Stromal cell of bone marrow (primary cell): ENCODE measurements at places on chromosomes 2 and 18.

DNA sequence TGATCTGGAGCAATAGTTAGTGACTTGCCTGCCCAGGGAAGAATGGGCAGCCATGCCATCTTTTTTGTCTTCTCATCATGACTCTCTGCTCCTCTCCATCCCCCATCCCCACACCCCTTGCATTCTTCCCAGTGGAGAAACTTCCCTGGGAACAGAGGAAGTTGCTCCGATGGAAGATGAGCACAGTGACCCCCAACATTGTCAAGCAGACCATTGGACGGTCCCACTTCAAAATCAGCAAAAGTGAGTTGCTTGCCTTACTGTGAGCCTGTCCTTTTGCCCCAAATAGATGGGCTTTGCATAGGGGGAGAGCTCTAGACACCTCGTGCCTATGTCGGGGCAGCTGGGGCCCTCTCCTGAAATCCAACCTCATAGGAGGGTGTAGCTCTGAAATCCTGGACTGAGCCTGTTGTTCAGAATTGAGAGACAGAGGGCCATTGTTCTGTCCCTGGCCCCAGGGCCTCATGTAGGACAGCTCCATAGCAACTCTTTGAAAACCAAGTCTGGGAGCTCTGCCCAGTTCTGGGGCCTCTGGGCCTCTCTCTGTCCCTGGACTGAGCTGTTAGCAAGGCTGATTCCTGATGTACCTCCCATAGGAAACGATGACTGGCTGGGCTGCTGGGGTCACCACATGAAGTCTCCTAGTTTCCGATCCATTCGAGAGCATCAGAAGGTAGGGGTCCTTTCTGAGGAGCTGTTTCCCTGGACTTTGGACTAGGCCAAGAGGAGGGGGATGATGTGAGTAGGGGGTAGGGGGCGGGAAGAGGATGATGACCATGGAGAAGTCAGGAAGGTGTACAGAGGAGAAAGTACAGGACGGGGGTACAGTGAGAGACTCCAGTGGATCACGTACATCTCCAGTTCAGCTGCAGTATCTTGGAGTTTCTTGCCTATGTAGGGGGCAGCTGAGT, 35.2 kb downstream of the TTLL4 start:
- peak; percentile 35 for DNase-seq

DNA sequence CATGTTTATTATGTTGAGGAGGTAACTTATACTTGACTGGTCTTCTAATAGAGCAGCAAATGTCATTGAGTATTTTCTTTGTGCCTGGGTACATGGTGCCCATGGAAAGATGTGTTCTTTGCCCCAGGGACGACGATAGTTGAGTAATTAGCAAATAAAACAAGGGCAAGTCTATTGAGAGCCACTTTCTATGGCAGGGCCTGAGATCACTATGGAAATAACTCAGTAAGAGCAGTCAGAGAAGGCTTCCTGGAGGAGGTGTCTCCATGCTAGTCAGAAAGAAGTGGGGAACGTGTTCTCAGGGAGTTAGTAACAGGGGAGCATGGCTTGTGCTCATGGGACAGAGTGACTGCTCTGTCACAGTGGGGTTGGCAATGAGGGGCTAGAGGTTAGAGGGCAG, 28.6 kb downstream of the CTIF start:
- no peak for DNase-seq

DNA sequence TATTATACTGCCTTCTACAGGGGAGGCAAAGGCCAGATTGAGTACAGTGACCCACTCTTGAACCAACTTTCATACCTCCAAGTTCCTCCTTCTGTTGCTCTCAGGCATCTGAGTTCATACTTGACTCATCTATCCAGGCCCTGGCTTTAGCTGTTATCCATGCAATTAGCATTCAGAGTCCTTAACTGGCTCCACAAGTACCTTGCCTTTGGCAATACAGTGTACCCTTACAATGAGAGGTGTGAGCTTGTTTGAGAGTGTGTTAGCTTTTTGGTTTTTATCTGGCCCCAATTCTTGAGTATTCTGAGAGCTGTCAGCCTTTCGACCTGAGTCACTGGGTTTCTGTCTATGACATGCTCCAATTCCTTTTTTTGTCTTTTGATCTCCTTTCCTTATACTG, 60.2 kb downstream of the EHD3 start:
- DNase-seq: no peak

- DNase-seq: no peak
Observed at GRCh38 chr2:32168513-32168912, 2.8 kb downstream of the SLC30A6 start.

DNA sequence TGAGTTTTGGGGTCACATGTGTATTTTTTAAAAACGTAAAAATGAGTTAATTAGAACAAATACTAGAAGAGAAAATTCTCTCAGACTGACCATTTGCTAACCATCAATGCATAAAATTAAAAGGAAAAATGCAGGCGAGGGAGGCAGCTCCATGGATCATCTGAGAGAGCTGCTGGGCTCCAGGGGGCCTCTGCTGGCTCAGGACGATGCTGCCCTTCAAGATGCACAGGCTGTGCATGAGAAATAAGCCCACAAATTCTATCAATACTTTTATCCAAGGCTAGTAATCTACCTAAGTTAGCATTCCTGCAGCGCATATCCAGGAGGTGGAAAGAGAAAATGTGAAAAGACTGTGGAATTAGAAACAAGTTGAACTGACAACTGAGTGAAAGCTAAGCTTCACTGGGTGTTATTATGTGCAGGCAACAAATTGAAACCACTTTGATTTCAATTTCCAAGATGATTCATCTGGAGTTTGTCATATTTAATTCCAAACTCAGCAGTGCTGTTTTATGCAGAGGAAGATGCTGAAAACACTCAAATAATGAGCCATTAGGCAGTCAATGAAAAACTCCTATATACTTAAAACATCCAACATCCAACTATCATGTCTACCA, 261.1 kb downstream of the NBAS start:
- DNase-seq: peak; percentile 9

GRCh38 chr18:74303306-74303705, 11.5 kb upstream of the CYB5A start:
- no peak for DNase-seq

DNA sequence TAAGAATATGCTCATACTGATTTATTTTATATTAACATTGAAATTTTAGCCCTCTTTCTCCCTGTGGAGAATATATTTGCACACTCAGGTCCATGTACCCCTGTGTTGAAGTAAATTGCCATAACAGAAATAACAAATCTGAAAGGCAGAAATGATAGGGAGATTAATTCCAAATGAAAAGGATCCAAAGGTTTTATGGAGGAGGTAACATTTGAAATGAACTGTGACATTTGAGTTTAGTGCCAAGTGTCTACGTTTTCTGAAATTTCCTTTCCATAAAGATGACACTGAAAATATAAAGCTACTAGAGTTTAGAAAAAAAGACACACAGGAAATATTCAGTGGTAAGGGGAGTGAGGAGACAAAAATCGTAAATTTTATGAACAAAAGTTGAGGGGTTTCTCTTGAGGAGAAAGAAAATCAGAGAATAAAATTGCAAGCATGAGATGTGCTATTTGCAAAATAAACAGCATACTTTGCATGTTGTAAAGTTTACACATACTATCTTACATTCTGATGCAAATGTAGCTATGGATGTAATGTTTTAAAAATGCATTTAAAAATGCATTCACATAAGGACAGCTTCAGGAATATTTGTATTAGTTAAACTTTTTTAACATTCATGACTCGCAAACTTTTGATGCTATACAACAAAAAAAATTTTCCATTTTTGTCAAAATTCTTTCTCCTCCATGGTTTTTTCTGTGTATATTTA, 69.5 kb downstream of the BAZ2B start:
- no peak for DNase-seq

- DNase-seq: no peak
Observed at GRCh38 chr2:41900101-41900577, 147.7 kb upstream of the PKDCC start.

- no peak for DNase-seq
Observed at GRCh38 chr18:79685281-79685680, 5.7 kb downstream of the CTDP1 start.

GRCh38 chr2:174682578-174683391, 81.5 kb downstream of the CHRNA1 start:
- no peak for DNase-seq

DNA sequence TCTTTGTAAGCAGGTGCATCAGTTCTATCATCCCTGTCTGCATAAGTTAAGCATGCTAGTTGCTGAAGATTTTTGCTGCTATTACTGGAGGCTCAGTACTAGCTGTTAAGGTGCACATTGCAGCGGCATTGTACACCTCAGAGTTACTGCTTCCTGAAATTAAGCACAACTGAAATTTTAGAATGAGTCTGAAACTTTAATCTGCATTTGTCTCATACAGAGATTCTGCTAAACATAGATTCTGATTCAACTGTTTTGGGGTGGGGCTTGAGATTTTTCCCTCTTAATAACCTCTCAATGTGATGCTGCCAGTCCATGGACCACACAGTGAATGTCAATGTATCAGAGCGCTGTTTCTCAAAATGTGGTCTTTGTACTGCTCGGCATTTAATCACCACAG, 585.7 kb upstream of the GCFC2 start:
- DNase-seq: no peak

- peak; percentile 81 for DNase-seq
Observed at GRCh38 chr2:43486603-43487002, 109.2 kb downstream of the THADA start.

DNA sequence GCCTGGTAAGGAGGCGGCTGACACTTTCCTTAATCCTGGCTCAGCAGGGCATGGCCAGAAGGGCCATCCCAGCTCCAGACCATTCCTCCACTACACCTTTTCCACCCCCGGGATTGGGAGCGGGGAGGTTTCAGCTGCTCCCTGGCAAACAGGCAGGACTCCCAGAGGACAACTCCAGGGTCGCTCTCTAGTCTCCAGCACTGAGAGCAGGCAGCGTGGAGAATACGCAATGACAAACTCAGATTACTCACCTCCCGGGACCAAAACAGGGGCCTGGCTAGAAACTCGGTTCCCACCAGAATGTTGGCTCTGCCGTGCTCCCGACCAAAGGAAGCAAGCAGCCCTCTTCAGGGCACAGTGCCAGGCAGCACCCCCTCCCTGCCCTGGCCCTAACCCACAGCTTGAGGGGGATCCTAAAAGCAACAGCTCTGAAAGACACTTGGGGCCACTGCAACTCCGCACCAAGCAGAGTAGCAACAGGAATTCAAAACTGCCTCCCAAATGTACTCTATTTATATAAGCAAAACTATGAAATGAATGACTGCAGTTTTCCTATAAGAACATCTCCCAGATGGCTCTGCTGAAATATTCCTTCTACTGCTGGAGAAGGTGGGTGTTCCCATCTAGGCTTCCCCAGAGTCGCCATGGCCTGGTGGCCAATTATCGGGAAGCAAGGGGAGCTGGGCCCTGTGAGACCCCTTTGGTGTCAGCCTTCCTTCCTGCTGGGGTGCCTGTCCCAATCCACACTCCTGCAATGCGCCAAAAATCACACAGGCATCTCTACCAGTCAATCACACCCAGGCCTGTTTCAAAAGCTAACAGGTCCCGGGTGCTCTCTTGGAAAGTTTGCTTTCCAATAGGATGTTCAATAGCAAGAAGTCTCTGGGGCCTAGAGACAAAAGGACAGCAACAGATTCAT, 61.2 kb upstream of the POMC start:
- no peak for DNase-seq

DNA sequence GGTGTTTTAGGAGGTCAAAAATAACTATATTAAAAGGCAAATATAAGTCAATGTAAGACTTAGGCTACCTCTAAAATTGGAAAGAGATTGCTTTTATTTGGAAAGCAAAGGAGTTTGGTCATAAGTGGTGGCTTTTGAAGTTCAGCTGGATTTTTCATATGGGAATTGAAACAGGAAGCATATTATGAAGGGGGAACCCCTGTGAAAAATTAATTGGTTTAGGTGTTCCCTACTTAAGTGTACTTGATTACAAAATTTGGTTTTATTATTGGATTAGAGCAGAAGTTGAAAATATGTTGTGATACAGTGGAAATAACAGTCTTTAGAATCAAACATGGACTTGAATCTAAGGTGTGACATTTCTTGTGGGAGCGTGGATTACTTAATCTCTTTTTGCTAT, 121.4 kb upstream of the TTC27 start:
- DNase-seq: no peak

GRCh38 chr18:11908182-11909060, at the start of gene MPPE1:
MPPE1 (minus strand) TSS chr18:11908317; CDS start chr18:11897264, 11,053 bp downstream.
- peak; percentile 73 for DNase-seq

- DNase-seq: no peak
Observed at GRCh38 chr18:31056296-31056695, 13.8 kb upstream of the DSC3 start.

DNA sequence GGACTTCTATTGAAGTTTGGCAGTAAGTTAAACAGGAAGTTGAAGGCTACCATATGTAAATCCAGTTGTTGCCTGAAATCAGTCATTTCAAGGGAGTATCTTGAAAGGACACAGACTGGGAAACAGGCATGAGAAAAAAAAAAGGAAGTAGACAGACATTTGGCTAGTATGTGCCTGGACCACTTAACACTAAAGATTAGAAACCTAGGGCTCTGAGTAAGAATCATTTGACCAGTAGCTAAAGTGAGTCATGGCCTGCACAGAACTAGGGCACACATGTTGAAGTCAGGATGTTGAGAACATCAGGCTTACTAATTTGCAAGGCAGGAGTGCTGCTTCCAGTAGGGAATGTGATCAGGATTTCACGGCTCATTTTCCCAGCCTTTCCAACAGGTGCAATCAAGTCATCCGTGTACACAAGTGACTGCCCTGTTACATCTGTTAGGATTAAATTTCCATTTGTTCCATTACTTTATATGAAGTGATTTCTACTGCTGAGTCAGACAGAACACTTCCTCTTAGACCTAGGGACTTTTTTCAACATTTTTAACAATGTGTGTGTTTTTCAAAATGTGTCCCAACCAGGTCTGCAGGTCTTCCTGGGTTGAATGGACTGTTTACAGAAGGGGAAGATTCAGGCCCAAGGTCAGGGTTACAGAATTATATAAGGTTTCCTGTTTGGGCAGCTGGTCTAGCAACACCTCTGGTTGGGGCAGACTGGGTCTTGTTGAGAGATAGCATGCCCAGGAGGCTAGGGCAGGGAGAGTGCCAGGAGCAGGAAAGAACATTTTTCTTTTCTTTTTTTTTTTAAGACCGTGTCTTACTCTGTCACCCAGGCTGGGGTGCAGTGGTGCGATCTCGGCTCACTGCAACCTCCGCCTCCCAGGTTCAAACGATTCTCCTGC, 145.6 kb downstream of the TGIF1 start:
- DNase-seq: peak; percentile 94

GRCh38 chr2:38622210-38622609, 19.5 kb upstream of the HNRNPLL start:
- DNase-seq: no peak

DNA sequence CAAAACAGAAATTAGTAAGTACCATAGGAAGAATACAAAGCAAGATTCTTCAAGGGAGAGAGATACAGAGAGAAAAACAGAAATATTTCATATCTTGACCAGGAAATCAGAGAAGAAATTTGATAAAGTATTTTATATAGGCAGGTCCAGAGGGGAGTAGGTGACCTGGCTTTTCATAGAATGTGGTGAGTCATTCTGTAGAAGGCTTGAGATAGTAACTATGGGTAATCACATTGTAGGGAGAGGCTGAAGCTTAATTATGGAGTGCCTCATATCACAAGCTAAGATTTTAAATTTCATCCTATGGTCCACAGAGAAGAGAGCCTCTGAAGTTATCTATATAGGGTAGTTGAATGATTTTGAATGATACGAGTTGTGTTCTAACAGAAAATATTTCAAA, 195.0 kb upstream of the CYRIA start:
- no peak for DNase-seq

- DNase-seq: peak; percentile 69
Observed at GRCh38 chr2:231227310-231228162, 29.1 kb downstream of the ARMC9 start.

- DNase-seq: no peak
Observed at GRCh38 chr2:37689751-37690150, 18.3 kb upstream of the CDC42EP3 start.

GRCh38 chr2:178268435-178268834, 74.1 kb downstream of the OSBPL6 start:
- DNase-seq: no peak
